ENCODE measurements at places on chromosomes 16 and 17.

DNA sequence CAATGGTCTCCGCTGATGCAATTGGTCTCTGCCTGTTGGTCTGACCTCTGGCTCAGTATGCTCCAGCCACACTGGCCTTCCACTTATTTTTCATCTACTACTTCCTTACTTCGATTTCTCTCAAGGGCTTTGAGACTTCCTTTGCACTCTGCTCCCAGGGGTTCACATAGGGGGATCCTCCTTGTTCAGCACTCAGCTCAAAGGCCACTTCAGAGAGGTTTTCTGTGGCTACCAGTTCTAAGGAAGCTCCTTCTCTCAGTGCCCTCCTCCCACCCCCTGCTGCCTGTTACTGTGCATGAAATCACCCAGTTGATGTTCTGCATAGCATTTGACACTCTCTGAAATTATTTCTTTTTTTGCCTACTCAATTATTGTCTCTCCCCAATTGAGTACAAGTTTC, 476.4 kb downstream of the HS3ST3B1 start:
- DNase-seq = no peak

GRCh38 chr17:60554377-60554788, 28.3 kb upstream of the APPBP2 start:
- no peak for DNase-seq

GRCh38 chr16:87309620-87310525, 7.3 kb downstream of the C16orf95 start:
- DNase-seq = no peak

GRCh38 chr16:85530370-85530739, 82.8 kb upstream of the GSE1 start:
- no peak for DNase-seq
